Fibroblast of skin of right quadriceps (primary cell): ENCODE measurements at places on chromosomes 2 and 18.

GRCh38 chr18:74110149-74110548 lies 37.5 kb downstream of the FBXO15 start:
- DNase-seq: no peak

DNA sequence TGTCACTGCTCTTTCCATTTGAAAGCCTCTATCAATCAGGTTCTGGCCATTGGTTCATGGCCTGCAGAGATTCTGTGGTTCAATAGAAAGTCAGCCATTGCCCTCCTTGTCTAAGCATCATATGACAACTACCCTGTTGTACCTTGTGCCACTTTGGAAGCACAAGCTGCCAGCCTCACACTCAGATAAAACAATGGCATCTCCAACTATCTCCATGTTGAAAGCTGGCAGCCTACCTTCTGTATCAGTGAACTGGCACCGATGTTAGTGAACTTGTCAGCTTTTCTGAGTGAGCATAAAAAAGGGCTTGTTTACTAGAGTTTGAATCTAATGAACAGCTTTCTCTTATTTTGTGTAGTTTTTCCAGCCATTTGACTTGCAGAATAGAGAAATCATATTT lies 203.3 kb upstream of the SESTD1 start:
- no peak for DNase-seq

DNA sequence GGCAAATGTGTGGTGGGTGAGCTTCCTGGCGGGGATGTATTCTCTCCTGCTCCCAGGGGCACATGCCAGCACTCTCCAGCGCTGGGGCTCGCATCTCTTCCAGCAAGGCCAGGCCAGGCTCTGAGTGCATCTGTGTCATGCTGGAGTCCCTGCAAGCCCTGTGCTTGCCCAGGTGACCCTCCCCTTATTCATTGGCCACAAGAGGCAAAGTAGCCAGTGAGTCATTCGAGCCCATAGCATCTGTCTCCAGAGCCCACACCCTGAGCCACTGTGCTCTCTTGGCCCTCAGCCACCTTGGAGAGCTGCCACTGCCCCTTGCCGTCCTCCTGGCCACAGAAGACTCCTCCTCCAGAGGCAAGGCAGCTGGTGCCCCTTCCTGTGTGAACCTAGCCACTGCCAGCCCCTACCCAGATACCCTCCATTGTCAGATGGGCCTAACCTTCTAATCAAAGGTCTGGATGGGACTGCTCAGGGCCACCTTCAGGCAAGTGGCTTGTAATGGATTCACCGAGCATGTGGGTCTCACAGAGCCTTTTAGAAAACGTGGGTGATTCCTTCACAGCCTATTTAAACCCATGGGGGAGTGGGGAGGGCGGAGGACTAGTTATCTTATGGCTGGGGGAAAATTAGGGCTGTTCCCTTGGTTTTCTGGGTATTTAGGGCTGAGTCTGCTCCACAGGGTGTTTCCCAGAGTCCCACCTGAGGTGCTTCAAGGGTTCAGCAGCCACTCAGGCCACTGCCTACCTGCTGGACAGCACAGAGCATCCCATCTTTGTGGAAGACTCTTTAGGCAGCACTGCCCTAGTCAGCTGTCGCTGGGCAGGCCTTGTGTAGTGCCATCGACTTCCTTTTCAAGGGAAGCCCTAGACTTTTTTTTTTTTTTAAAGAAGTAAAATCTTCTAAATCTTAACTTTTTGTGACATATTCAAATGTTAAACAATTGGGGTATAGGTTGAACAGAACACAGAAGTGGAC lies 137.4 kb downstream of the ACOXL start:
- peak; percentile 5 for DNase-seq

GRCh38 chr2:226760412-226761194 lies 39.0 kb downstream of the IRS1 start:
- DNase-seq: peak; percentile 79

DNA sequence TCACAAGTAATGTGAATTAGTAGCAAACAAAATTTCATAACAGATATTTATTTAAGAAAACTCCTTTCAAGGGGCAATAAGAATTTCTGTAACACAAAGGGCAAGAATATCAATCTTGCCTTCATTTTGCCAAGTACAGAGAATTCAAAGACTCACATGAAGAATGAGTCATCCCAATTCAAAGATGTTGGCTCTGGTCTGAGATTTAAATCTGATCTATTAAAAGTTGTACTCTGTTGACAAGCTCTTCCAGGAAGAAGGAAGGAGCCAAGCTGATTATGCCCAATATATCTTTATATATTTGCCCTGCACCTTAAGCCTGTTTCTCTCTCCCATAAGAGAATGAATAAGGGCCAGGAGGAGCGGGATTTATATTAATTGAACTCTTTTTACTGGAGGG lies 55.9 kb upstream of the RPE start:
- no peak for DNase-seq

GRCh38 chr2:196336207-196336606 lies 164.8 kb upstream of the STK17B start:
- no peak for DNase-seq

- DNase-seq: peak; percentile 31
These were observed 46.4 kb downstream of the TCF4 start for GRCh38 chr18:55541571-55541970.

DNA sequence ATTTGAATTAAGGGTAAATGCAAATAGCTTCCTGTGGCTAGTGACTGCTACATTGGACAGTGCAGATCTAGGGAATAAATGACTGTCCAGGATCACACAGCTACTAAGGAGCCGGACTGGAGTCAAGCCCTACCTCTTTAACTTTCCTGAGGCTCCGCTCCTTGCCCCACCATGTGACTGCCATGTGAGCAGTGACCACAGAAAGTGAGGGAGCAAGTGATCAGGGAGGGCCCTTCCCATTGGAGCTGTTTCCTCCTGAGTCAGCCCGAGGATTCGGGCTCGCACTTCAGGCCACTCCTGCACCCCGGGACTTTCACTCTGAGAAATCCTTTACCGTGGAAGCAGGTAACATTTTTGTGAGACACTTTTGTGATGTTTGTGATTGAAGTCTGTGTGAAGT lies 198.0 kb downstream of the ANKRD30B start:
- no peak for DNase-seq

GRCh38 chr2:151570191-151570590 lies 160.5 kb downstream of the RIF1 start:
- no peak for DNase-seq

- DNase-seq: no peak
These were observed 17.6 kb downstream of the SAG start for GRCh38 chr2:233325256-233325655.

- DNase-seq: no peak
These were observed 131.6 kb upstream of the IL1R2 start for GRCh38 chr2:101860157-101860556.

DNA sequence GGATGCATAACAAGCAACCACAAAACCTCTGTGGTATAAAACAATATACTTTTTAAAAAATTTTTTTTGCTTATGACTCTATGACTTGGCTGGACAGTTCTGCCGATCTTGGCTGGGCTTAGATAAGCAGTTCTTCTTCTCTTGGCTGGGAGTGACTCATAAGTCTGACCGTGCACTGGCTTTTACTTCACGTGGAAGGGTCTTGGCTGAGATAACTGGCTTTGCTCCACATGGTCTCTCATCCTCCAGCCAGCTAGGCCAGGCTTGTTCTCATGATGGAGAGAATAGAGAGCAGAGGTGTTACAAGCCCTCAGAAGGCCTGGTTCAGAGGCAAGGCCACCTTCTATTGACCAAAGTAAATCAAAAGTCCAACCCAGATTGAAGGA lies 178.9 kb upstream of the SERPINE2 start:
- DNase-seq: peak; percentile 41

DNA sequence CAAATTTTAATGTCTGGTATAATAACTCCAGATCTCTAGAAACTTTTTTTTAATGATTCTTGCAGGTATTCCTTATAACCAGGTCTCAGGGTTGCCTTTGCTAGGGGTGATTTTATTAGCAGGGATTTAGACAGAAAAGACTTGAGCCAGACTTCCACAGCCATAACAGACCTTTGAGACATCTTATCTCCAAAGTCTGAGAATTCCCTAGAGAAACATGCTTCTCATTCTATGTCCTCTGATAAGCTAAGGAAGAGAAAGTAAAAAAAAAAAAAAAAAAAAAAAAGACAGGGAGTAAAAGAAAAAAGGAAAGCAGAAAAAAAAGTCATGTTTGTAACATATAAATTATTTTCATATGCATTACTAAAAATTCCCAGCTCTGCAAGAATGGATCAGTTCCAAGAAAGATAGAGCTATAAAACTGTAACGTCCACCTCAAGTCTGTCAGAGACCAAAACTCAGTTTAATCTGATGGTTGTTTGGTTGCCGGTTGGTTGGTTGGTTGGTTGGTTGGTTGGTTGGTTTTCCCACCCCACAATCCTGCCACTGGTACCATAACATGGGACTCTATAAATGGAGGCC lies 153.8 kb downstream of the COL6A3 start:
- DNase-seq: peak; percentile 47

- peak; percentile 71 for DNase-seq
These were observed 55.0 kb downstream of the PKDCC start for GRCh38 chr2:42102591-42103450.

- no peak for DNase-seq
These were observed 672.3 kb downstream of the ARHGAP15 start for GRCh38 chr2:143801561-143801960.

- no peak for DNase-seq
These were observed 132.4 kb downstream of the TMEM163 start for GRCh38 chr2:134586326-134586965.

DNA sequence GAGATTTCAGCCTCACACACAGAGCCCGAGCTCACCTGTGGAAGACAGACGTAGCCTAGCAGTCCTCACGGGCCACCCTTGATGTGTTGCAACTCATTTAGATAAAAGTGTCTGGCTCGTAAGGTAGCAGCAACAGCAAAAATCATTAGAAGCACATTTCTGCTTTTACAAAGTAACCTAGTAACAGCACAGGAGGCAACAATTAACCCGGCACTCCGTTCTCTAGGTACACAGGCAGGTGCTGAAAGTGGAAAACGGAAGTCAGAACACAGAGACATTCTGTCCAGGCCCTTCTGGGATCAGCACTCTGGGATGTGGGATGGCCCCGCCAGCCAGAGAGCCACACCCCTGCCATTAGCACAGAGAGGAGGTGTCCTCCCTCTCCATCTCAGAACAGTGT lies 99.3 kb downstream of the KLHL29 start:
- no peak for DNase-seq

DNA sequence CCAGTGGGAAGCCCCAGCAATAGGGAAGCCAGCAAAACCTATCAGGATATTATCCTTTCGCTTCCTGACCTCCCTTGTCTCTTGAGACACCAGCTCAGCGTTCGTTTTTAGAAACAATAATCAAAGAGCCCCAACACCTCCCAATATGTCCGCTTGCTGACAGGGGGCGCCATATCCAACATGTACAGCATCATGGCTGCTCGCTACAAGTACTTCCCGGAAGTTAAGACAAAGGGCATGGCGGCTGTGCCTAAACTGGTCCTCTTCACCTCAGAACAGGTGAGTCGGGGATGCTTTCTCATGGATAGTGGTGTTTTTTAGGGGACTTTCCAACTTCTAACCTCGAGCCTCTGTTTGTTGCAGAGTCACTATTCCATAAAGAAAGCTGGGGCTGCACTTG lies 28.7 kb downstream of the GAD1 start:
- DNase-seq: no peak

GRCh38 chr2:136486115-136486514 lies 279.2 kb upstream of the THSD7B start:
- DNase-seq: no peak

DNA sequence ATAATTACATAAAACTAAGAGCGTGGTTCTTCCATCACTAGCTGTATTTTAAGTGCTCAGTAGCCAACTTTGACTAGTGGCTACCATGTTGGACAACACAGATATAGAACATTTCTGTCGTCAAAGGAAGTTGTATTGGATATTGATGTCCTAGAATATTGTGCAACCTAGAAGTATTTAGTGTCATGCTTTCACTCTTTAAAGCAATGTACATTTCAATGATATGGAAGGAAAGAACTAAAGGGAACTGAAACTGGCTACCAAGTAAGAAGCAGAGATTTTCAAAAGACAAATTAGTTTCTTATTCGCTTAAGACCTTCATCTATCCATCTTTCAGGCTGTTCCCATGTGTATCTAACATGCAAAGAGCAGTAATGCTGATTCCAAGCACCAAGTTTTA lies 85.4 kb upstream of the EML6 start:
- DNase-seq: no peak

- peak; percentile 19 for DNase-seq
These were observed 66.1 kb upstream of the NXPH2 start for GRCh38 chr2:138846216-138846821.

DNA sequence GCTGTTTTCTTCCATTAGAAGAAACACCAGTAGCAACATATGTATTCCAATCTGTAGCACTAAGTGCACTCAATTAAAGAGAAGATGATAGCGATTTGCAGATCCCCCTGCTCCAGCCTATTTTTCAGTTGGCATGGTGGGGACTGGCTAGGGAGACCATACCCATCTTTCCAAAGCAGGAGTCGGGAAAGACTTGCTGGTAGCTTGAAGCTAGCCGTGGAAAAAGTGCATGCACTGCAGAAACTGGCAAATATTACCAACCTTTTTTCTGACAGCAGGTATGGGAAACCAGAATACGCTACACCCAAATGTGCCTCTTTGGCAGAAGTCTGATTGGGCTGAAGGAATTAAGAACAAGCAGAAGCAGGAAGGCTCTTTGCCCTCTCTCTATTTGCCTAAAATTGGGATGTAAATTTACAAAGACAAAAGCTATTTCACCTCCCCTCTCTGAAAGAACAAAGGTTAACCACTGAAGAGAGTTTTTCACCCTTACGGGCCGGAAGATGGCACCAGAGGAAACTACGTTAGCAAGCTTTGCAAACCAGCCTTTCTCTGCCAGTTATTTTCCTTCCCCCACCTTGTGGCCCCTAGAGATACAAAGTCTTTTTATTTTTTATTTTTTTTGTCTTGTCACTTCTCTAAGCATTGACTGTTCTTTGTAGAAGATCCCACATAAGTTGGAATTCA lies 273.1 kb downstream of the DLGAP1 start:
- no peak for DNase-seq
